ENCODE measurements at places on chromosomes 3 and 15. TPM values are rescaled to one million over a fixed set of nuclear protein-coding genes. Genes with fewer than 3 reads are reported as not detected.

Gene GOLGA8Q
- total RNA-seq, result not detected

DNA sequence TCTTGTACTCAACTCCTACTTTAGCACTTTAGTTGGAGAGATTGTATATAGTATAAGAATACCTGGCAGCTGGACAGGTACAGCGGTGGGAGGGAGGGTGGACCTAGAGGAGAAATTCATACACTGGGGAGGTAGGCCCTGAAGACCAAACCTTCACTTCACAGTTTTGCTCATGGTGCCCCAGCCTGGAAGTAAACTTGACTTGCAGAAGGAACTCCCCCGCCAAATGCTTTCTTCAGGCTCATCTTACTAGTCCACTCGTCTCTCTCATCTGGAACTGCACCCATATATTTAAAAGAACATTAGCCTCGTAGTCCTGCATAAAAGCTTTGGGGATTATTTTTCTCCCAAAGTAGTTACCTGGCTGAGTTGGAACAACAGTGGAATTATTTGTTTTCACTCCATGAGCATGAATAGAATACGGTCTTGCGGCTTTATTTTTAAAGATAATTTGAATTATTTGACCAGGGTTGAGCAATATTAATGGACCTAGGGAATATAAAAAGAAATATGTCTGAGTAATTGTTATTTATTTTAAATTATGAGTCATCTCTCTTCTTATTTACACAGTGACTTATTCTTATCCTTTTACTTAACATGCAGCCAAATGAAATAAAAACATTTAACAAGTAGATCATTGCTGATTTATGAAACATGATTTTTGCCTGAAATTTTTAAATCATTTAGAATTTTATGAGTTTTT is 25.5 kb upstream of the CP start:
- DNase-seq, result no peak

GRCh38 chr15:83983634-83984458 is 251.7 kb upstream of the GOLGA6L4 start:
- DNase-seq, result no peak

Gene FBXW12
- total RNA-seq, result not detected

Gene SPG21
- total RNA-seq, result 44.7 TPM

DNA sequence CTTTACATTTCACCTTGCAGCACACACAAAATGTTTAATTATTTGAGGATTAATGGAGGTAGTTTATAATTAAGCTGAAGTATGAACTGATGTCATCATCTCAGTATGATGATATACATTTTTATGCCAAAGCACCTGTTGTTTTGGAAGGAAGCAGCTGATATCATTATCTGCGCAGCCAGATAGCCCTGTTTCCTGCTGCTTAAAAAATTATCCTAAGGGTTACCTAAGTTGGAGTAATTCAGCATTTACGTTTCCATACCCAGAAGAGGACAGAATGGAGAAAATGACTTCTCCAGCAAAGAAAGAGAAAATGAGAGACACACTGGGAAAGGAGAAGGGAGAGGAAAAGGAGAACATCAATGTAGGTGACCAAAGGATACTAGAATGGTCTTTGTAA is 370.3 kb upstream of the PLSCR5 start:
- DNase-seq, result no peak

GRCh38 chr15:68404056-68404798 is 27.7 kb downstream of the ITGA11 start:
- DNase-seq, result no peak

Gene TLR9
- 0.24 TPM for total RNA-seq

- no peak for DNase-seq
Measured at GRCh38 chr3:108065096-108065495, 25.7 kb downstream of the CD47 start.

DNA sequence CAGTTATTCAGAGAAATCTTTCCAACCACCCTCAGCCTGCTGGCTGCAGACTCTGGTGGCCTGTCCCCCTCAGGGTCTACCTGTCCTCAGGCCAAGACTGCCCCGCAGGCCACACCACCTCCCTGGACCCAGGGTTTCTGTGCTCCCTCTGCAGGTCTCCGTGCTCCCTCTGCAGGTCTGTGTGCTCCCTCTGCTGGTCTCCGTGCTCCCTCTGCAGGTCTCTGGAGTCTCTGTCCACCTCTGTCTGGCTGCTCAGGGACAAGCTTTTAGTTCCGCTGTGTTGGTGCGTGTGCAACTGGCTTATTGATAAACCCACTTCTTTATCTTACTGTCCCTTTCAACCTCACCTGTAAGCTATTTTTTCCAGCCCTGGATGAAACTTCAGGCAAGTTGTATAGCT is 30.1 kb downstream of the BDH1 start:
- DNase-seq, result no peak
